ENCODE measurements at places on chromosomes 3 and 15.

GRCh38 chr3:35537265-35537664, 102.1 kb upstream of the ARPP21 start:
- peak; percentile 68 for DNase-seq

DNA sequence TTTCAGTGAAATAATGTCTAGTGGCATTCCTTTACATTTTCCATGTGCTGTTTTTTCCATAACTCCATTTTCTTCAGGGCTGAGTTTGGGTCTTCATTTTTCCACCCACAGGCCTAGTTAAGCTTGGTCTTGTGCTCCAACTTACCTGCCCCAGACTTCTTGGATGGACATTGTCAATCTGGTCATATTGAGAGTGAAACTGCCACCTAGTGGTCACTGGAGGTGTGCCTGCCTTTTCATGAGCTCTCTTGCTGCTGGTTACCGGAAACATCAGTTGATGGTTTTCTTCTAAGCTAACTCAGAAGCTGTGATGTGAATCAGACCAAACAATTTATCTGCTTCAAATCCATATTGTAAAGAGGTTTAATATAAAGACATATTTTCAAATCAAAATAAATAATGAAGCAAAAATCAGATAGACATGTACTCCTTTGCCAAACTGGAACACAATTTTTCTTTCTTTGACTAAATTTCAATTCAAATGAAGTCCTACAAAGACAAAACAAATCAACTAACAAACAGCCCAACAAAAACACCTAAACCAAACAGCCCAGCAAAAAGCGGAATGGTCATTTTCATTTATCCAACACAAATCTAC, 135.1 kb upstream of the RASGRP1 start:
- peak; percentile 48 for DNase-seq

- DNase-seq = no peak
Observed at GRCh38 chr3:111745786-111746185, 113.3 kb upstream of the PHLDB2 start.

- DNase-seq = no peak
Observed at GRCh38 chr3:147618691-147619090, 209.5 kb downstream of the ZIC1 start.

DNA sequence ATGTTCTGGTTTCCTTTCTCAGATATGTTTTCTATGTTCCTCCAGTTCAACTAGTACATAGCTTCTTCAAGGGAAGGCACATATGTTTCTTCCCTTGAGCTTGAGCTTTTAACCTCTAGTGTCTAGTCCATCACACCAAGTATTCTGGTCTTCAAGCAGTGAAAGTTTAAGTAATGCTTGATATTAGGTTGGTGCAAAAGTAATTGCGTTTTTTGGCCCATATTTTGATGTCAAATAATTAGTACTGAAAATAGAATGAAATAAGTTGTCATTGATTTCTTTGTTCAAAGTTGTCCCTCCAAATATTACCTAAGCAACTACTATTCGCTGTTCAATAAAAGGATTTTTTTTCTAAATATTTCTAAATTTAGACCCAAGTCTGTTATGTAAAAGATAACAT, 146.7 kb upstream of the TSC22D2 start:
- no peak for DNase-seq

DNA sequence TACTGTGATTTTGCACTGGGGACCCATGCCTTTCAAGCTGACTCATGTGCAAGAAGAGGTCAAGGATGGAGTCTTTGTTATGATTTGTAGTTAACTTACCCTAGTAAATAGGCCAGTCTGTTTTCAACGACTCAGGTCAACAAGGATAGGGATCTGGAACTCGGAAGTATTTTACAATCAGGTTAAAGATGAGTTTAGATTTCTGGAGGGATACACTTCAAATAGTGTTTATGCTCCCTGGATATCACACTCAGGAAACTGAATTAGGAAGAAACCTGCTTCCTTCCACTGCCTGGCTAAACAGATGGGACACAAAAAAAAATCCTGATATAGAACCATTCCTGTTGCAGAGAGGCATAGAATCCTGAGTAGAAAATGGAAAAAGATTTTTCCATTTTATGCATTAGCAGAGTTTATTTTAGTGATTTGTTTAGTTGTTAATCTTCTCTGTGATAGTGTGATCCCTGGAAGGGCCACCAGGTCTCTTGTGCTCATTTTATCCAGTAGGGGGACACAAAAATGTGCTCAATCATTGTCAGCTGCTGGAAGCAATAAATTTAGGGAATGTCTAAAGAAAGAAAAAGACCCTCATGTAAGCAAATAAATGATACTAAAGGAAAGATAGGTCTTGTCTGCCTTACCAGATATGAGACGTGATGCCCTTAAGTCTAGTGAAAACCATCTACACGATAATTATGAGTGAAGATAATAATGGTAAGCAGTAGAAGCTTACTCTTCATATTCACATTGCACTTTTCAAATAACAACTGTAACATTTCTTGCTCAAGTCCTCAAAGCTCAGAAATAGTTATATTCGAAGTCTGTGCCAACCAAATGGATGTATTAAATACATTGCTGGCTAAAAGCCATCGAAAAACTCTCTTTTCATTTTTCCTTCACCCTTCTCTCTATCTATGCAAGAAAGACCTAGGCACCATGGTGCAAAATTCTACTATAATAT, 452.1 kb upstream of the KCNMB2 start:
- no peak for DNase-seq

- peak; percentile 18 for DNase-seq
Observed at GRCh38 chr15:30929064-30929669, 25.5 kb downstream of the FAN1 start.

GRCh38 chr3:123658118-123658851, 73.4 kb upstream of the HACD2 start:
- DNase-seq = no peak

DNA sequence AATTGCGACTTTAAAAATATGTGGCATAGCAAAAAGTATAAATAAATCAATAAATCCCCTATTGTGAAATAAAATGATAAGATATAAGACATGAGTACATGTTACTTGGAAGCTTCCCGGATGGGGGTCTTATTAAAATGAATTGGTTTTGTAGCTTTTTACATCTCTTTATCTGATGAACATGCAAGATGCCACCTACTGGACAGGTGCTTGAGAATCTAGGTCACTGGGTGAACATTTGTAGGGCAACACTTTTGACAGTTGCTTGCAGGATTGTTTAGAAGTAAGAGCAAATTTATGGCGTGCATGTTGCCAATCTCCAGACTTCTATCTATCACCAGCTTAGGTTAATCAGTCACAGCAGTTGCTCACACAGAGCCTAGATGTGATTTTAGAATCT, 362.7 kb upstream of the SUCLG2 start:
- no peak for DNase-seq

DNA sequence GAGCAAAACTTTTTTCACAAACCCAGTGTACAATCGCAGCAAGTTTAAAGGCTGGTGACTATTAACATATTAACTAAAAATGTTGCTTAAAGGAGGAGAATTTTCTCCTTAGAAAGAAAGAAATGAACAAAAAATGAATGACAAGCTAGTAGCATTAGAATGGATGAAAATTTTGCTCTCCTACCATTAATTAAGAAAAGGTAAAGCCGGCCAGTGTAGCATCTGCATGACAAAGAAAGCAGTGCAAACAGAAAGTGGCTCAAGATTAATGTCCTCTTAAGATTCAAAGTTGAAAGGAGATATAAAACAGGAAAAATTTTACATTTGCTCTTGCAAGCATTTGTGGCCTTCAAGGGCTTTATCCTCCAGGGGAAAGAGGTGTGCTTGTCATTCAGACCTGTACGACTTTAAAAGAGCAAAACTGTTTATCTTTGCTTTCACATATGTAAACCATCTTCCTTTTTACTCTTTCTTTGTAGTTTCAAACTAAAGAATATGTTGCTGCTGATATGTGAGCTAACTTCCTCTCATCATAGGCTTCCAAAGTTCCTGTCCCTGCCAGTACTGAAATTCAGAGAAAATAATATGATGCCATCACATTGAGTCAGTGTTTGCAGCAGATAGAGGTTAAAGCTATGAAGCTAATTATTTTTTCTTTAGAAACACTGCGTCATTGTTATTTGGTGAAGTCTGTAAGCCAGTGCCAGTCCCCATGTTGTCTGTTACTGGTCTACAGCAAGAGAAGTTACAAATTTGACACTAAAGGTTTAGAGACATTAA, 439.1 kb upstream of the GRM7 start:
- no peak for DNase-seq

DNA sequence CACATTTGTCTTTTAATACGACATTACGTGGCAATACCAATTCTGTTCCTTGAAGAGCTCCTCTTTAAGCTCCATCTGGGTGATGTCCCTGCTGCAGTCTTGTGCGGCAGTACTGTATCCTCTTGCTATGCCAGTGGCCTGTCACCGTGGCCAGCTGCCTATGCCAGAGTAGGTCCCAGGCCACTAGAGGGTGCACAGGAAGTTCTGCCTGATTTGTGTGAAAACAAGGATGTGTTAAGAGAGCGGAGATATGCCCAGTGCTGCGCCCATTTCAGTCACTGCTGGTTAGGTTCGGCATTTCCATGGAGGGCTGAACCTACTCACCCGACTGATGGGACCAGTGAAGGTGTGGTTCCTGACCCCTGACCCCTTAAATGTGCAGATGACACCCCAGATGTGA, 25.2 kb downstream of the NIPA1 start:
- DNase-seq = peak; percentile 45

DNA sequence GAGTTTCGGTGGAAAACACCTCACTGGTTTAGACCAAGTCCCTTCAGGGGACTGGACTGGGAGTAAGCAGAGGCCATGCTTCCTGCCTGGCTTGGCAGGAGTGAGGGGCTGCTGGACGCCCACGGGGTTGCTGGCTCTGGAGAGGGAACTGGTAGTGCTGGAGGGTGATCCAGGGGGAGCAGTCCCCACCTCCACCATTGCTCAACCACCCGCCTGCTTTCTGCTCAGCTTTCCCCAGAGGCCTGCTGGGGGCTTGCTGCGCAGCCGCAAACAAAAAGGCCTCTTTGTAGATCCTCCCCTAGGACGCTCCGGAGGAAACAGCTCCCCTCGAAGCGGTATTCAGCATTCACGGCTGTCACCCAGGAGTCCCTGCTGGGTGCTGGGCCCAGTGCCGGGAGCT, 33.5 kb downstream of the EBLN2 start:
- no peak for DNase-seq
